ENCODE measurements at places on chromosomes 13 and 19.

DNA sequence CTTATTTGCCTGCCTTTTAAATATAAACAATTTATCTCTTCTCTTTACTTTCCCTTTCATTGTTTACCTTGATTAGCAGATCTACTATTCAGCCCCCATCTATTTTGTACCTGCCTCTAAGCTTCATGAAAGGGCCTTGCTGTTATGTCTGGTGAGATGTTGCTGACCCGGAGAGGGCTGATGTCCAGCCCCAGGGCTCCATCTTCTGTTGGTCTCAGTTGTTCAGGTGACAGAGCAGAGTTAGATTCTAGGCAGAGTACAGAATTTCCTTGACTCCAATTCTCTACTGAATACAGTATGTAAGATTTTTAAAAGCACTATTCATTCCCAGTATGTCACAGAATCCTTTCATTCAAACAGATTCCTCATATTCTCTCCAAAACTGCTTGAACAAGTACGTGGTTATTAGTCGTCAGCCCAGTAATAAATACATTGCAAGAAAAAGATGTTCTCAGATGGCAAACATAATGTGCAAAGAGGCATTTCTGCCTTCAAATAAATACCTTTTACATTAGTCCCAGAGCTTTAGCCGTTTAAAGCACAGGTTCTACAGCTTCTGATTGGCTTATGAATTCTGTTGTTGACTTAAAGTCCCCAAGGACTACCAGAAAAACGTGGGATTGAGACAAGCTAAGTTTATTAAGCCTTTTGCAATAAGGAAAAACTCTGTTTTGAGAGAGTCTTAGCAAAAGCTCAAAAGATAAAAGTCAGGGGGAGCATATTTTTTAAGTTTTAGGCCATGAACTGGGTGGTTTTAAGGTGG lies 159.1 kb downstream of the GPC5 start:
- DNase-seq: no peak

DNA sequence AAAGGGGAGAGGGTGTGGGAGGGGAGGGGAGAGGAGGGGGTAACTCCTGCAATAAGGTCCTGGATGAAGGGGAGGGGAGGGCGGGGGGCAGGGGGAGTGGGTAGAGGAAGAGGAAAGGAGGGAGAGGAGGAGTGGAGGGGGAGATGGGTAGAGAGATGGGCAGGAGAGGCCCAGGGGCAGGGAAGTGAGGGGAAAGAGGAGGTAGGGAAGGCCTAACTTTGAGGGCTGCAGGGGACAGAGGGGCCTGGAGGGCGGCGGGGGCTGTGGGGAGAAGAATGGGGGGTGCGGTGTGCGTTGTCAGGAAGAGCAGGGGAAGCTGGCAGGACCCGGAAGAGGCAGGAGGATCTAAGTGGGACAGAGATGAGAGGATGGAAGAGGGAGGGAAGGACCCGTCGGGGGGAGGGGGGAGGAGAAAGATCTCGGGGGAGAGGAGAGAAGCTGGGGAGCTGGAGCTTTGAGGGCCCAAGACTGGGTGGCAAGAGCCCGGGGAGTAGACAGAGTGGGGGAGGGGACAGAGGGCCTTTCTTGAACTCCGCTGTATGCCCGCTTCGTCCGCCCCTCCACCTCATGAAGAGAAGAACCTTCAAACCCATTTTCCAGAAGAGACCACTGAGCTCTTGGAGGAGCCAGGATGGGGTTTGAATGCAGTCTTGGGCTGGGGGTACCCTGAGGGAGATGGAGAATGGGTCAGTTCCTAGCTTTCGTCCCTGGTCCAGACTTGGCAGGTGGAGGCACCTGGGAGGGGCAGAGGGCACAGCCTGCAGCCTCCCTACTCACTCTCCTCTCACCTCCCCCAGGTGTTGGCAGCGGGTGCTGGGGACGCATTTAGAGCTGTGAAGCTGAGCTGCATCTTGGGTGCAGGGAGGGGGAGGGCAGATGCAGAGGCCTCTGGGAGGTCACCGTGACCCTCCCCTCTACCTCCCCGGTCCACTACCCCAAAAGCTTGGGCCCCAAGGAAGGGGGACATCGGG lies 778 bp upstream of the LRRC4B start:
- DNase-seq: no peak

DNA sequence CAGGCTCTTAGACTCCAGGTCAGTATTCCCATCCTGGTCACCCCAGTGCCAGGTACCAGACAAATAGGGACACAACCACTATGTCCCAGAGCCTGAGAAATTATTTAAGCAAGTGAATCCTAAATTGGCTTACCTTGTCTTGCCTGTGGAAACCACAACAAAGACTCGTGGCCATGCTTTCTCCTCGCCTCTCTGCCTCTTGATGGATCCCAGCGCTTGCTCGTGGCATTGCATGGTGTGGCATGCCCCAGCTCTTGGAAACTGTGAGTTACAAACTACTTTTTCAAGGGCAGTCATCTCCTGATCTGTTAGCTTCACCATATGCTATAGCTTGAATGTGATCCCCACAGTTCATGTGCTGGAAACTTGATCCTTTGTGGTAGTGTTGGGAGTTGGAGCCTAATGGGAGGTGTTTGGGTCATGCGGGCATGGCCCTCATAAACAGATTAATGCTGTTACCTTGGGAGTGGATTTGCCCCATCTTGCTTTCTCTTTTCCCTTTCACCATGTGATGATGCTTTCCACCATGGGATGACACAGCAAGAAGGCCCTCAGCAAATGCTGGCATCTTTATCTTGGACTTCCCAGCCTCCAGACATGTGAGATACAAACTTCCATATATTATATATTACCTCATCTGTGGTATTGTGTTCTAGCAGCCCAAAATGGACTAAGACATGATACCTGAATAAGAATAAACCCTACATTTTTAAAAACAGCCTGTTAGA lies 31.2 kb downstream of the SPRYD7 start:
- no peak for DNase-seq

DNA sequence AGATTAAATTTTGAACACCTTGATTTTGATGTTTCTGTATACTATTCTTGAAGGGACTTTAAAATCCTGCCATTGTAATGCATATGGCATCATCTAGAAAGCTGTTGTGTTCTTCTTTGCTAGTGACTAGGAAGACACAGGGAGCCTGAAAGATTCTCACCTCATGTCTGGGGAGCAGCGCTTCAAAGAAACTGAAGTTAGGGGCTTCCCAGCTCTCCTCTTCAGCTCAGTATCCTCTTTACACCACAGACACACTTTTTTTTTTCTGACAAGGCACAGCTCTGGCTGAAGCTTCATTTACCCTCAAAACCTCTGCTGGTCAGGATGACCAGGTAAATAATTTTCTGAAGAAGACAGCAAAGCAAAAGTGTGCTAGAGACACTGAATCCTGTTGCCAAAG lies 255.6 kb downstream of the ITGBL1 start:
- DNase-seq: no peak

GRCh38 chr19:14575428-14575980 lies 3.6 kb upstream of the NDUFB7 start:
- no peak for DNase-seq

- DNase-seq: peak; percentile 19
Measured at GRCh38 chr13:22061806-22062391, 391.0 kb downstream of the FGF9 start.

GRCh38 chr13:81682081-81682630 lies 1341.2 kb upstream of the SPRY2 start:
- DNase-seq: no peak

GRCh38 chr19:14072535-14073260 lies at the start of gene MISP3:
TSS of gene MISP3 (plus strand) at chr19:14072786. CDS start at chr19:14073310, 524 bp downstream.
- DNase-seq: peak; percentile 65

- DNase-seq: no peak
Measured at GRCh38 chr19:7899751-7900378, 3.8 kb upstream of the MAP2K7 start.

- DNase-seq: no peak
Measured at GRCh38 chr13:71454509-71454908, 412.5 kb downstream of the DACH1 start.

- no peak for DNase-seq
Measured at GRCh38 chr13:39688699-39689405, 33.4 kb downstream of the COG6 start.

DNA sequence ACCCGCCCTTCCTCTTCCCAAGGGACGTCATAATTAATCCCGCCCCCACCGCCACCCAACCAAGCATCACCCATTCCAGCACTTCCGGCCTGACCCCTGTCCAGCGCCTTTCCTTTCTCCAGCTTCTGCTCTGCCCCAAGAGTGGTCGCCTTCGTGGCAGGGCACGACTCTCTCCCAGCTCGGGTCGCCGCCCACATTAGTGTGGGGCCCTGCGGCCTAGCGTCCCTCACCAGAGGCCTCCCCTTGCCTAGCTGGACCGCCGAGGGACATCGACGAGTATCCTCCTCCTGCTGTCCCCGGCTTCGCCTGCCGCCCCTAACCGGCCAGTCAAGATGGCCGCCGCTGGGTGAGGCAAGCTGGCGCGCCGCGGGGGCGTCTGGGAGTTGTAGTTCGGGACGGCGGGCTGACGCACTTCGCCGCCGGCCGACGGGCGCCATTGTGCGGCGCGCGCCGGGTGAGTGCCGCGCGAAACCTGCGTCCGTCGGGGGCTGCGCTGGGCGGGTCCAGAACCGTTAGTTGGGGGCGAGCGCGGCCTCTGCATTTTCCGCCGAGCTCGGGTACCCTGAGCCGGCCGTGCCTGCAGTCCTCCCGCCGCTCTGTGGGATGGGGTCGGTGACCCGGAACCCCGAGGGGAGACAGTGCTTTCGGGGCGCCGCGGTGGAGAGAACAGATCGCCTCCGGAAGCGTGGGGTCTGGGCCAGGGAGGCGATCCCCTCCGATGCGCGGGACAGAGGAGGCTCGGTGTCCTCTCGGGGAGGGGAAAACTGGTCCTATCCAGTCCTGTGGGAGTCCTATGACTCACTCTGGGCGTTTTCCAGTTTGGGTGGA lies at the start of gene ZNF274:
Gene ZNF274, plus strand, starts transcription at position 73 of the 828 bp plus-strand sequence. CDS start 905 bp downstream, outside the sequence.
- DNase-seq: peak; percentile 96

GRCh38 chr19:47421844-47422395 lies 2.6 kb upstream of the MEIS3 start:
- no peak for DNase-seq

- no peak for DNase-seq
Measured at GRCh38 chr13:29452773-29453616, 142.5 kb downstream of the SLC7A1 start.

DNA sequence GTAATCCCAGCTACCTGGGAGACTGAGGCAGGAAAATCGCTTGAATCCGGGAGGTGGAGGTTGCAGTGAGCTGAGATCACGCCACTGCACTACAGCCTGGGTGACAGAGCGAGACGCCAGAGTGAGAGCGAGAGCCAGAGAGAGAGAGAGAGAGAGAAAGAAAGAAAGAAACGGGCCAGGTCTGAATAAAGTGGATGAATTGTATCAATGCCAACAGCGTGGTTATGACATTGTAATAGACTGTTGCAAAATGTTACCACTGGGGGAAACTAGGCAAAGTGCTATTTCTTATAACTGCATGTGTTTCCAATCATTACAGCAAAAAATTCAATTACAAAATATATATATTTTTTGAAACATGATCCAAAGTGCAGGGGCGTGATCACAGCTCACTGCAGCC lies 11.8 kb upstream of the BTBD2 start:
- no peak for DNase-seq

GRCh38 chr19:30784850-30785457 lies 412.8 kb downstream of the ZNF536 start:
- DNase-seq: peak; percentile 63

- no peak for DNase-seq
Measured at GRCh38 chr19:19111967-19112580, 26.2 kb downstream of the TMEM161A start.

DNA sequence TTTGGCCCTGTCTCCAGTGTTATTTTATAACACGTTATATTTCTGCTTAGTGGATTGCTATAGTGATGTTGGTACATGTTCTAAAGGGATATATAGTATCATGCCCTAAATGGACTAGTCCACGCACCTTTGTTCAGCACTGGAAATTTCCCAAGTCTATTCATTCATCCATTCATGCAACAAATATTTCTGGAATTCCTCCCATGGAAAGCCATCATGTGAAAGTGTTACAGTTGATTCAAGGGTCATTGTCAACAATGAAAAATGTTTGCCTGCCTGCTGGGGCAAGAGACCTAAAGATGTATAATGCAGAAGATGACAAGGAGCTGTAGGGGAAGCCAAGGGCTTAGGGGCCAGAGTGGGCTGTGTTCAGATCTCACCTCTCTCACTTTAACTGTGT lies 10.8 kb upstream of the HSPH1 start:
- DNase-seq: no peak

GRCh38 chr13:49679246-49679645 lies 12.0 kb downstream of the EBPL start:
- DNase-seq: no peak

- no peak for DNase-seq
Measured at GRCh38 chr13:24087605-24088225, 72.8 kb upstream of the SPATA13 start.

- DNase-seq: peak; percentile 89
Measured at GRCh38 chr19:41144403-41144802, 30.2 kb downstream of the CYP2F1 start.

GRCh38 chr13:39684531-39685137 lies 29.2 kb downstream of the COG6 start:
- no peak for DNase-seq

DNA sequence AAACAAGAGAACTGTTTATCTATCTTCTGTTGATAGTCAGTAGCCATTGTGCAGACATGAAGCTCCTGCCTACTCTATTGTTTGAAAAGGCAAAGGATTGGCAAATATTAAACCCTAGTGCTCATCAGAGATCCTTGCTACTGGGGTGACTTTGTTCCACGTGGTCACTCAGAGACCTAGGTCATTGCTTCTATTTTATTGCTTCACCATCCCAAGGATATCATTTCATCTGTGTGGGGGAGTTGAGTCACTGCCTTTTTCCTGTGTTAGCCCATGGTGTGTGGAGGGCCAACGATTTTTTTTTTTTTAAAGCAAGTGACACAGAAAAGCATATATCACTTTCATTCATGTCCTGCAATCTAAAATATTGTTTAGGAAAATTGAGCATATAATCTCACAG lies 254.1 kb upstream of the RXFP2 start:
- no peak for DNase-seq

- DNase-seq: no peak
Measured at GRCh38 chr19:32457571-32458158, 52.1 kb downstream of the DPY19L3 start.

GRCh38 chr19:30719189-30719998 lies 347.2 kb downstream of the ZNF536 start:
- DNase-seq: peak; percentile 11

DNA sequence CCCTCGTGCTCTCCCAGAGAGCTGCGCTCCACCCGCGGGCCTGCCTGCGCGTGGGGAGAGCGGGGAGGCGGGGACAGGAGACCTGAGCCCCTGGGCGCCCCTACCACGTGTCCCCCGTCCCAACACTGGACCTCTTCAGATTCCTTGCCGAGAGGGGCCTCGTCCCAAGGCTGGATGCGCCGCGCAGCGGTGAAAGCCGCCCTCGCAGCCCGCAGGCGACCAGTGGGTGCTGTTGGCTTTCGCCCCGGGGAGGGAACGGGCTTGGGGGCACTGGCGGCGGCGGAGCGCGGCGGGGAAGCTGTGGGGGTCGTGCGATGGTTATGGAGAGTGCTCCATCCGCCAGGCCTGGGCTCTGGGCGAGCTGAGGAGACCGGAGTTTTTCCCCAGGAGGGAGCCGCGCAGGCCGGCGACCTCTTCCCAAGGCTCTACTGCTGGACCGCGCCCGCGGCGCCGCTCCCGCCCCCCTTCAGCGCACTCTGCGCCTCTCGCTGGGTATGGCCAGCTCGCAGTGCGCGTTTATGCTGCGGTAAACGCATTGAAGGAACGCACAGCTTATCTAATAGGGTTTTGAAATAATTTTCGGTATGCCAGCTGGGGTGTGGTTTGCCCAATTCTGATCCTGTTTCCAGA lies 17.2 kb upstream of the RNF17 start:
- DNase-seq: peak; percentile 27

GRCh38 chr13:27236478-27236877 lies 14.9 kb upstream of the RPL21 start:
- DNase-seq: no peak

GRCh38 chr13:109667807-109668291 lies 118.5 kb downstream of the IRS2 start:
- DNase-seq: no peak
